Right ventricle myocardium inferior (tissue), 1 donor: ENCODE measurements at places on chromosomes 7 and 10. TPM values are rescaled to one million over a fixed set of nuclear protein-coding genes. Genes with fewer than 3 reads are reported as not detected.

The MKX gene
- total RNA-seq, result 0.14 TPM

The SLC39A12 gene
- total RNA-seq, result not detected

GRCh38 chr7:117274951-117275350, 47.9 kb downstream of the WNT2 start:
- DNase-seq, result no peak

DNA sequence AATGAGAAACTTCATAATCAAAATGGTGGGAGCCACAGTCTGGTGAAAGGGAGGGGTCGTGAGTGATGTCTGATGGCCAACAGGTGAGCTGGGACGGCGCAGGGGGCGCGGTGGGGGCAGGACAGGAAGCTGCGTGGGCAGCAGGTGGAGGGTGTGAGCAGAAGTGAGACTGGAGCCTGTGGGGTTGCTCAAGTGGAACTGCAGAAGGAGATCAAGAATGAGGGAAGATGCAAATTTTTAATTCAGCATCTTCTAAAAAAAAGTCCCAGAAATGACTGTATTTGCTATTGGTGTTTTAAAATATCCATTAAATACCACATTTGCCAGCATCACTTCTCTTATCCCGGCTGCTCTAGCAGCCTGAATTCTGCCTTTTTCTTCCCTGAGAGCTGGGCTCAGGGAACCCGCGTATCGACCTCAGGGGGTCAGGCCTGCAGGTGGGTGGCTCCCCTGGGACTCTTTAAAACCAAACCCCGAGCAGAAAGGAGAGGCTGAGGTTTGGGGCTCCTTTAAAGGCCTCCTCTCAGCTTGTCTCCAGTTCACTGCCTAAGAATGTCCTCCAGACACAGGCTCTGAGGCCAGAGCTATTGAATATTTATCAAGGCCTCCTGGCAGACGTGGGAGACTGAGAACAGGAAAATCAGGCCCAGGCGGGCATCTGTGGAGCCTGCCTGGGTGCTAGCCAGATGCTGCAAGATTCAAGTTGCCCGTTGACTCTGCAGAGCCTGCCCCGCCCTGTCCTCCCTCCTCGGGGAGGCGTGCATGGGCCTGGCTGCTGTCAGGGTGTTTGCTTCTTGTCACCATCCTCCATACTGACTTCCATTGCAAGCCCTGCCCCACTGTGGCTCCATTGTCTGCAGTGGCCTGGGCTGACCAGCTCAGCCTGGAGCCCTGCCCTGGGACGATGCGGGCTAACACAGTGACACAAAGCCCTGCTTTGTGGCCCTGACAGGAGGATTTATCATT, 53.9 kb downstream of the SYPL1 start:
- DNase-seq, result no peak

GRCh38 chr10:62243647-62243997, 25.0 kb downstream of the RTKN2 start:
- no peak for DNase-seq

GRCh38 chr10:89887406-89887805, 186.0 kb downstream of the KIF20B start:
- DNase-seq, result no peak

GRCh38 chr10:4825868-4826791, at the start of gene AKR1E2:
TSS of gene AKR1E2 (plus strand) at chr10:4826207. CDS start at chr10:4826325, 118 bp downstream.
- DNase-seq, result peak; percentile 96

GRCh38 chr7:51785171-51785570, 468.6 kb upstream of the COBL start:
- DNase-seq, result no peak

GRCh38 chr7:33422825-33423645, 293.7 kb downstream of the BBS9 start:
- DNase-seq, result no peak

- DNase-seq, result no peak
Observed at GRCh38 chr10:119821182-119821581, 51.5 kb downstream of the MCMBP start.

GRCh38 chr10:69715899-69716606, 85.7 kb upstream of the COL13A1 start:
- no peak for DNase-seq

DNA sequence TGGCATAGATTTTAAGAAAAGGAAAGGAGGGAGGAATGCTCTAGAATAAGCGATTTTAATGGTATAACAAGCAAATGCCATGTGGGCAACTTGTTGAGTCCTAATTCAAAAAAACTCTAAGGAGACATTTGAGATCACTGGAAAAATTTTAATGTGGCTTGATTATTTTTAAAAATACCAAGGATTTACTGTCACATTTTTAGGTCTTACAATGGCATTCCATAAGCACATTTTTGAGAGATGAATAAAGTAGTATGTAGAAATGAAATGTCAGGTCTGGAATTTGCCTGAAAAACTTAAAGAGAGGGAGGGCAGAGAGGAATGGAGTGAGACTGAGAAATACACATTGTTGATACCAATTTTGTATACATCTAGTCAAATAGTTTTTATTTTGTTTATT, 20.3 kb downstream of the NCAPG2 start:
- DNase-seq, result no peak

The GTF2IRD1 gene
- 19.1 TPM for total RNA-seq

The MSS51 gene
- total RNA-seq, result 3.5 TPM

The SVIL gene
- total RNA-seq, result 327 TPM

GRCh38 chr7:104627516-104627915, 299.1 kb downstream of the LHFPL3 start:
- no peak for DNase-seq

- DNase-seq, result no peak
Observed at GRCh38 chr10:121063744-121064143, 212.6 kb downstream of the WDR11 start.

The AKR1B15 gene
- not detected for total RNA-seq

- no peak for DNase-seq
Observed at GRCh38 chr10:132576671-132577349, 39.2 kb downstream of the INPP5A start.

DNA sequence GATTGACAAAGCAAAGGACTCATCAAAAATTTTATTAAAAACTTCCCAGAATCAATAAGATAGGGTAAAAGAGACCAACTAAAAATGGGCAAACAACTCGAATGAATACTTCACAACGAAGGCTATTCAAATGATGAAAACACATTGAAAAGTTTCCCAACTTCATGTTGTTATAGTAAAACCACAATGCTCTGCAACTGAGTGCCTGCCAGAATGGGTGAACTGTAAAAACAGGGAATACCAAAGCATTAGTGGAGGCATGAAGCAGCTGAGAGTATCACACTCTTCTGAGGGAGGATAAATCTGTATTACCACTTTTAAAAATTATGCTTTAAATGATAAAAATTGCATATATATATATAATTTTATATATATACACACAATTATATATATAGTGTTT, 1214.7 kb downstream of the SORCS3 start:
- DNase-seq, result no peak

DNA sequence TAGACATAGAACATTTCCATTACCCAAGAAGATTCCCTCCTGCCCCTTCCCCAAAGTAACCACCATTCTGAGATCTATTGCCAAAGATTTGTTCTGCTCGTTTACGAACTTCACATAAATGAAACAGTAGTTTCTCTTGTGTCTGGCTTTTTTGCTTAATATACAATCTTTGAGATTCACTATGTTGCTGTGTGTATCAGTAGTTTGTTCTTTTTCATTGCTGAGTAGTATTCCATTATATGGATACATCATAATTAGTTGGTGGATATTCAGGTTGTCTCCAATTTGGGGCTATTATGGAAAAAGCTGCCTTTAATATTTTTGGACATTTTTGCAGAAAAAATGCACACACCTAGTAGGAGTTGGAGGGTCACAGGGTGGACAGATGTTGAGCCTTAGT, 124.3 kb downstream of the SLIT1 start:
- no peak for DNase-seq

DNA sequence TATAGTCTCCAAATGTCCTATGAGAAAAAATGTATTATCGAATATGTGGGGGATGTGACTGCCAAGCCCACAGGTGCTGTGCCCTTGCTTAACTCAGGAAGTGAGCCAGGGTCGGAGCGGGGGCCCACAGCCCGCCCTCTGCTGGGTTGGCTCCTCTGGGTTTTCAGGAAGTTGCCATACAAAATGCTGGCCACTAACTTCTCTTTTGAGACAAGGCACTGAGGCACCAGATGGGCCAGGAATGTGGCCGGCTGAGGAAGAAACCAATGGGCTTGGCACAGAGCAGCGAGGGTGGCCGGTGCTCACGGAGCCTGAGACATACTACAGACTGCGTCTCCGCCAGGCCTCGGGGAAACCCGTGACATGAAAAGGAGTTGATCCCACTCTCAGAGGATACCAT, 58.9 kb downstream of the FAM53B start:
- DNase-seq, result peak; percentile 87

GRCh38 chr7:14894826-14895225, 7.7 kb downstream of the DGKB start:
- no peak for DNase-seq

DNA sequence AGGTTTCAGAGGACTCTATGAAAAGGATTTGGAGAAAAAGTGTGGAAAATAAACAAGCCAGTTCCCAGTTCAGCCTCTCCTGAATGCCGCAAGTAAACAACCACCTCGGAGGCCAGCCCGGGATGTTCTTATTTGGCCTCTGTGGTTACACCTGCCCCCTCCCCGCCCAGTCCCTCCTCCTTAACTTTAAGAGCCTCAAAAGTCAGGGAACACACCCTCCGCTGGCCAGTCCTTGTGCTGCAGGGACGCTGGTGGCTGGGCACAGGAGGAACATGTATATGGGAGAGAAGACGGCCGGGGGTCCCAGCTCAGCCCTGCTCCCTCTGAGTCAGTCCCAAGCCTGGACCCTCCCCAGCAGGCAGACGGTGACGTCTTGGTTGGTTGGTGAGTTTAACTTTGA, 6.1 kb downstream of the CHST3 start:
- no peak for DNase-seq

DNA sequence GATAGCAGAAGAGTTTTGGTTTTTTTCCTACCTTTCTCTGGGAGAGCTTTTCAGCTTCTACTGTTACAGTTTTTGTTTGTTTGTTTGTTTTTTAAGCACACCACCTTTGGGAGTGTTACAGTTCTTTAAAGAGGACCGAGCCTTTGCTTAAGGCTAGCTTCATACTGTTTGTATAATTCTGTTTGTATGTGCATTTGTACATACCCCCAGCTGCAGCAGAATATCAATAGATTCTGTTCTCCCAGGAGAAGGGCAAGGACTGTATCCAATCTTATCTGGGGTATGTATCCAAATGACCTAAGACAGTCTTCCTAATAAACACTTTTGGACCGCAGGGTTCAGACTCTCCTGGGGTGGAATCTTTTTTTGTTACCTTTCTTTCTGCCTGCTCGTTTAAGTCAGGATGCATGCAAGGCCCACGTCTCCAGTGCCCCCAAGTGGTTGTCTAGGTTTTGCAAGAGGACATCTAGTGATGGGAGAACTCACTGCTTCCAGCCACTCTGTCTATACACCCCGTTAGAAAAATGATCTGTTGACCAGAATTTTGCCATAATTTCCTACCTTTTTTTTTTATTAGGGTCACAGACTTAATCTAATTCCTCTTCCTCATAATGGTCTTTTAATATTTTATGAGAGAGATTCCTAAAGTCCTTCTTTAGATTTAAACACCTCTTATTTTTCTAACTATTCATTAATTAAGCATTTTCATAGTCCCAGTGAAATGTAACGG, 23.9 kb downstream of the NRF1 start:
- DNase-seq, result peak; percentile 68

The SPDYE16 gene
- not detected for total RNA-seq
